ENCODE measurements at places on chromosomes 12 and 14.

DNA sequence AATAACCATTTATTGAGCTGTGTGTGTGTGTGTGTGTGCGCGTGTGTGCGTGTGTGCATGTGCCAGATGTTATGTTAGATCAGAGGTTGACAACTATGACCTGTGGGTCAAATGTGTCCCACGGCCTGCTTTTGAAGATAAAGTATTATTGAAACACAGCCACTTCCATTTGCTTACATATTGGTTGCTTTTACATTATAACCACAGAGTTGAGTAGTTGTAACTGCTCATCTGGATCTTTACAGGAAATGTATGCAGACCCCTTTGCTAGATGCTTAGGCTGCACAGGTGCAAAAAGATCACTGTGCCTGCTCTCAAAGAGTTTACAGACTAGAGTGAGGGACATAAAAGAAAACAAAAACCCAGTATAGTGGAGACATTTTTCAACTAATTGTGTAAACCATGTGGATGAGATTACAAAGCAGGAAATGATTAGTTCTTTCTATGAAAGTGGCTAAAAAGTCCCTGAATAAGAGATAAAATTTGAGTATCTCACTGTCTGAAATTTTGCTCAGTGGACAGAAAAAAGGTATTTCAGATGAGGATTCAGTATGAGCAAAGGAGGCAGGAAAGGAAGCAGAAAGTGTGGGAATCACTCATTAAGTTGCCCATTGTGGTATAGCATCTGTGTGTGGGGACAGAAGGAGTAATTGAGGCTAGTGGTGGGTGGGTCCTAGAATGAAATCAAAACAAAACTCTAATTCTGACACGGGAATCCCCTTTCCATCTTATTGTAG, 188.4 kb downstream of the PAH start:
- no peak for DNase-seq

GRCh38 chr14:90349739-90350138, 18.0 kb upstream of the NRDE2 start:
- DNase-seq = no peak

DNA sequence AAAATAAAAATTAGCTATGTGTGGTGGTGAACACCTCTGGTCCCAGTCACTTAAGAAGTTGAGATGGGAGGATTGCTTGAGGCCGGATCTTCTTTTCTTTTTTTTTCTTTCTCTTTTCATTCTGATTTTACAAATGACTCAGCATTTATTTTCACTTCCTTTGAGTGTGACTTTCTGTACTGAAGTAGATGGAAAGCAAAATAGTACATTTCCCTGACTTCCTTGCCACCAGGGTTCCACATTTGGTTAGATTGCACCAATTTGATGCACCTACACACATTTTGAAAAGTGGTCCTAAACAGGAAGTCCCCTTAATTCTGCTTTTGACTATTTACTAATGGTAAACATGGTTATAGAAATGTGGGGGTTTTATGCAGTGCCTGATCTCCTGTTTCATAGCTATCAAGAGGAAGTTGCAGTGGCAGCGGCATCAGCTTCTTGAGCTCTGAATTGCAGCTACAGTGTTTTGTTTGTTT, 13.0 kb upstream of the LEMD3 start:
- DNase-seq = no peak

DNA sequence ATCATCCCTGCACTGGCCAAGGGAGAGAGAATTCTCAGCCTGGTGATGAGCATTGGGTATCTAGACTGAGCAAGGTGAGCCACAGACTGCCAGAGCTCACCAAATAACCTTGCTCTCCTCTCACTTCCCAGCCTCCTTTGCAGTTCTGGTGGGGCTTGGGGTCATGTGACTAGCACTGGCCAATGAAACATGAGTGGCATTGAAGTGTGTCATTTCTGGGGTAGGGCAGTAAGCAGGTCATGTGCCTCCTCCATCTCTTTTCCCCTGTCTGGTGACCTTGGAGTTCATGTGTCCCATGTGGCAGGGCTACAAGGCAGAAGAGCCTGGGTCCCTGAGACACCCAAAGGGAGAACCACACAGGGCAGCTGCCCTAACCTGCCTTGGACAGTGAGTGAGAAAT, 3.6 kb upstream of the KRT72 start:
- DNase-seq = no peak

DNA sequence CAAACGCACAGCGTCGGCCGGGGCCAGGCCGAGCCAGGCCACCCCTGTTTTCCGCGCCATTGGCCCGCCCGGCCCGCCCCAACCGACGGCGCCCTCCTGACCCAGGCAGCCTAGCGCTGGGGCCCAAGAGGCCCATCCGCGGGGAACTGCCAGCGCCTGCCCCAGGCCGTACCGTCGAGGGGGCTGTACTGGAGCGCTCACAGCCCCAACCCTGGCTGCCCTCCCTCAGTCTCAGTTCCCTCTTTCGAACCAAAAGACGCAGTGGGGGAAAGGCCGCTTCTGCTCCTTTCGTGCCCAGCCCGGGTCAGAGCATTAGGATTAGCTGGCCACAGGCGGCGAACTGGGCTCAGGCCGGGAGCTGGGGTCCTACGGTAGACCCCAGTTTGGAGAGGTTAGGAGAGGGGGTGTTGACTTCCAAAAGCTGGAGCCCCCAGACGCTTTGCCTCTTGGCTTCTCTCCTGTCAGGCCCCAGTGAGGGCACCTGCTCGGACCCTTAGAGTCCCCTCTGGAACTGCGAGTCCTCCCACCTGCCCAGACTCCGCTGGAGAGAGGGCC, 1.9 kb downstream of the NKX2-1 start:
- no peak for DNase-seq

GRCh38 chr14:74495356-74495755, 1.8 kb downstream of the ISCA2 start:
- DNase-seq = no peak

- no peak for DNase-seq
Measured at GRCh38 chr12:49646331-49646830, 23.0 kb downstream of the PRPF40B start.

- DNase-seq = no peak
Measured at GRCh38 chr14:64879635-64880220, at the start of gene SPTB. Gene SPTB (minus strand): TSS chr14:64879907. CDS start chr14:64823094, 56,813 bp downstream.

- no peak for DNase-seq
Measured at GRCh38 chr12:76445462-76445861, 97.2 kb upstream of the BBS10 start.

DNA sequence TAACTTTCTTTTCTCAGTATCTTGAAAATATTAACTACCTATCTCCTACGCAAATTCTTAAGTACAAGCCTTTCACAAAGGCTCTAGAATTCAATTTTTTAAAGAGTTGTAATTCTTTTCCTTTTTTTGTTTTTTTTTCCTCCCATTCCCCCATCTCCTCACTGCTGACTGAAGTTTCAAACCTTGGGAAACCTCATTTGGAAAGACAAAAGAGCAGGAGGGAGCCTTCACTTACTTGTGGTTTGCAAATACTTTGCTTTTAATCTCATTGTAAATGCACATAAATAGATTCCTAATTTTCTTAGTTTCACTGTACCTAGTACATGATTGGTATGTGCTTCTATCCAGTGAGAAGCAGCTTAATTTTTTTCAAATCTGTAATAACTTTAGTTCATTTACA, 15.8 kb upstream of the PTGDR start:
- no peak for DNase-seq

GRCh38 chr12:56020423-56021184, at the start of gene IKZF4:
Gene IKZF4 (plus strand): TSS chr12:56021043. CDS start chr12:56021494, 451 bp downstream.
- DNase-seq = no peak
